ENCODE measurements at places on chromosomes 4 and X.

GRCh38 chr4:107850438-107850837 is 25.7 kb downstream of the SGMS2 start:
- DNase-seq: no peak

DNA sequence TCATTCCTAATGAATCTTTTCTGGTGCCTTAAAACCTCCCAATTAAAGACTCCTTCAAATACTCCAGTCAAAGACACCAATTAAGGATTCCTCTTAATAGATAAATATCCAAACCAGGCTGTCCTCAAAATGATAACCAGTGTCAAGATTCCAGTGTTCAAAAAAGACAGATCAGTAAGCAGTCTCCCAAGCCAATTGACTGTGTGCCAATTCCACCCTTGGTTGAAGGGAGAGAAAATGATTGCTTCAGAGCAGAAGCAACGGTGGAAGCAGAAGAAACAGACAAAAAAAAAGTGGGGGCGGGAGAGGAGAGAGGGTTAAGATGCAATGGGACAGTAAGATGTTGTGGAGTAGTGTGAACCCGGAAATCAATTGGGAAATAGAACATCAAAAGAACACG is 216.0 kb upstream of the FTHL17 start:
- DNase-seq: no peak

DNA sequence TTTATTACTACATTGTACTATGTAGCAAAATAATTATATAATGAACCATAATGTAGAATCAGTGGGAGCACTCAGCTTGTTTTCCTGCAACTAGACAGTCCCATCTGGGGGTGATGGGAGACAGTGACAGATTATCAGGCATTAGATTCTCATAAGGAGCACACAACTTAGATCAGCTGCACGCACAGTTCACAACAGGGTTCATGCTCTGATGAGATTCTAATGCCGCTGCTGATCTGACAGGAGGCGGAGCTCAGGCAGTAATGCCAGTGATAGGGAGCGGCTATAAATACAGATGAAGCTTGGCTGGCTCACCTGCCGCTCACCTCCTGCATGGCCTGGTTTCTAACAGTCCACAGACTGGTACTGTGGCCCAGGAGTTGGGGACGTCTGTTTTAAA is 199.2 kb downstream of the MAB21L2 start:
- no peak for DNase-seq

- peak; percentile 53 for DNase-seq
These were observed 4.8 kb upstream of the CXCL13 start for GRCh38 chr4:77600521-77601451.

DNA sequence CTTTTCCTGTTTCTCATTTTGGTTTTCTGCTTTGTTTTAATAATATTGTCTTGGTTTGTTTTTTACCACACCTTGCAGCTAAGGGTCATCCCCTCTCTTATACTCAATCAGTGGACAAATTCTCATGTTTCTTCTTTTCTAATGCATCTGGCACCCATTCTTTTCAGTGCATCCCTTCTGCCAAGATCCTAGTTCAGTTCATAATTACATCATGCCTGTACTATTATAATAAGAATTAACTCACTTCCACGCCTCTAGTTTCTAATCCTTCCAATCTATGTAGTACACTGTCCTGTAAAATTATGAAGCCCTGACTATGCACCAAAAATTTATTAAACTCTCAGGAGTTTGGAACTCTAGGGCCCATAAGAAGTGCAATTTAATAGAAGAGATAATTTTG is 126.1 kb downstream of the FAT4 start:
- no peak for DNase-seq

DNA sequence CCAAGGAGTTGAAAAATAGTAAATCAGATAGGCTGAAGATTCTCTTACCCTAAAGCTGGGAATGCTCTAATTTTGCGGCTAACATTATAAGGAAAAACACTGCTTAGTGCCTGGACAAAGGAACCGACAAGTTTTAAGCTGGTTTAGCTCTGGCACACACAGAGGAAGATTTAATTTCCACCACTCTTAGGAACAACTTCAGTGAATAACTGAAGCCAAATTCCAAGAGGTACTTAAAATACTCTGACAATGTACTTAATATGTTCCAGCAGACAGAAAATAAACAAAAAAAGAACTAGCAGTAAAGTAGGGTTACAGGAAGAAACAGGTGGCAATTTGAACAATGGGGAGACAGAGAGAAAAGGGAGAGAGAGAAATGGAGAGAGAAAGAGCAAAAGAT is 340.8 kb upstream of the NDST4 start:
- DNase-seq: no peak

GRCh38 chrX:54496517-54496852 is 451 bp upstream of the FGD1 start:
- DNase-seq: no peak

- no peak for DNase-seq
These were observed 655.7 kb upstream of the INTU start for GRCh38 chr4:126976850-126977632.

DNA sequence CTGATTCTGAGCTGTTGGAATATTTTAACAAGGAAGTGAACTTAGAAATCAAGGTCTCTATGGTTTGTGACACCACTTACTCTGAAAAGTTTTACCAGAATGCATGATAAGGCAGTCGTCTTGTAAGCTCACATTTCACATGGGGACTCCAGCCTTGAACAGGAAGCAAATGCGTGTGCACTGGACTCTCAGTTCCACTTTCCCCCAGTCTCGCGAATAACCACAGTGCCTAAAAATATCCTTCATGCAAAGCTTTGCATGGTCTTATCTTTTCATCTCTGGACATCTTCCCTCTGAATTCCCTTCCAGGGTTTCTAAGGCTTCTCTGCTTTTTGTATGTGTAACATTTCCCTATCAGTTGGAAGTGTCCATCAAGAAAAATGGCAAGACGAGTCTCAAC is 581.8 kb downstream of the NLGN4X start:
- no peak for DNase-seq

DNA sequence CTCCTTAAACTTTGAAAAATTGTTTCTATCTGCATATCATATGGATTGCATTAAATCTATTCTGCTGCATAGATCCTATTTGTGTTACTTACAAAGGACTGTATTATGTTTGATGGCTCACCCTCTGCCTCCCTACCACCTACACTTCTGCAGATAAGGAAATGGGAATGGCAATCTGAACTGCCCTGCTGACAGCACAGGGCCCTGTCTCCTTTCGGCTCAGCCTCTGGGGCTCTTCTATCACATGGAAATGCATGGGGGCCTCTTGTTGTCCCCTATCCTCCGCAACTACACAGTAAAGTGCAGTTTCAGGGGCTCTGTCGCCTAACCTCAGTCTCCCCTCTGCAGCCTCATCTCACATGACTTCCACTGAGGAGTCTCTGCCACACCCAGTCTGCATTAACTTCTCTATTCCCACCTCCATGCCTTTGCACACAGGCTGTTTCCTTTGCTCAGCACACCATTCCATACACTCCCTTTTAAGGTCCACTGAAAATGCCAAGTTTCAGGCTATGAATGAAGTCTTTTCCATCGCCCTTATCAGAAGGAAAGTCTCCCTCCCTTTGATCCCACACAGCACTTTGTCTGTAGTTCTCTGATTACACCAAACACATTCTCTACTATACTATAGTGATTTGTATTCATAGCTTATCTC is 12.5 kb downstream of the RELL1 start:
- DNase-seq: no peak

DNA sequence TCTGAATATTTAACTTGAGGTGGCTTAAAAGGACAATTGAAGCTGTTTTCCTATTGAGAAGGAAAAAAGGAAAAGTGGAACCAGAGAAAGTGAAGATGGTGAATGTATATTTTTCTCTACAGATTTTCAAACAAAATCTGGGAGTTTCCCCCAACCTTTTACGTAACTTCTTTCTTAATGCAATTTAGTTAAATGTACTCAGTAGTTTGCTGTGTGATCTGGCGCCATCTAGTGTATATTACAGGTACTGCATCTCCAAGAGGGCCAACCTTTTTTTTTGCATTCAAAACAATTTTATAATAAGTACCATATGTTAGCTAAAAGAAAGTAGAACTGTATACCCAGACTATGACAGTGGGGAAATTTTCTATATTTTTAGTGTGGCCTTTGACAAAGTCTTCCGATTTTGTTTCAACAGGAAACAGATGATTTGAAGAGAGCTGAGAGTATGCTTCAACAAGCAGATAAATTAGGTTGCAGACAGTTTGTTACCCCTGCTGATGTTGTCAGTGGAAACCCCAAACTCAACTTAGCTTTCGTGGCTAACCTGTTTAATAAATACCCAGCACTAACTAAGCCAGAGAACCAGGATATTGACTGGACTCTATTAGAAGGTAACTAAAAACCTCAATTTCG is 82.0 kb downstream of the PLS3 start:
- DNase-seq: peak; percentile 21

GRCh38 chr4:23884741-23885140 is 5.1 kb downstream of the PPARGC1A start:
- no peak for DNase-seq

GRCh38 chr4:145881989-145882388 is 56.6 kb downstream of the ZNF827 start:
- DNase-seq: no peak

GRCh38 chrX:111322231-111322855 is 52.1 kb upstream of the CAPN6 start:
- DNase-seq: no peak

DNA sequence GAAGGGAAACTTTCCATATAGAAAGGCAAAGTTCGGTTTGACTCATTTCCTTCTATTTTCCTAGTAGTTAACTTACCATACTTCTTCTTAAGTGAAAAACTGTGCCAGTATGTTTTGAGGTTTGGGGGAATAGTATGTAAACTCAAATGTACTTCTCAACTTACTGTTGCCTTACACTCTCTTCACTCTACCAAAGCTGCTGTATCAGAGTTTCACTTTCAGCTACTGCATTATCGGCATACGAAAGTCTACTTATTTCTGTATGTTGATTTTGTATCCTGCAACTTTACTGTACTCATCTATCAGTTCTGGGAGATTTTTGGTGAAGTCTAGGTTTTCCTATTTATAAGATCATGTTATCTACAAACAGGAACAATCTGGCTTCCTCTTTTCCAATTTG is 932.7 kb downstream of the FAT4 start:
- no peak for DNase-seq
